ENCODE measurements at places on chromosomes 12 and 14.

GRCh38 chr12:54356228-54356627, 8.1 kb downstream of the GPR84 start:
- no peak for DNase-seq

DNA sequence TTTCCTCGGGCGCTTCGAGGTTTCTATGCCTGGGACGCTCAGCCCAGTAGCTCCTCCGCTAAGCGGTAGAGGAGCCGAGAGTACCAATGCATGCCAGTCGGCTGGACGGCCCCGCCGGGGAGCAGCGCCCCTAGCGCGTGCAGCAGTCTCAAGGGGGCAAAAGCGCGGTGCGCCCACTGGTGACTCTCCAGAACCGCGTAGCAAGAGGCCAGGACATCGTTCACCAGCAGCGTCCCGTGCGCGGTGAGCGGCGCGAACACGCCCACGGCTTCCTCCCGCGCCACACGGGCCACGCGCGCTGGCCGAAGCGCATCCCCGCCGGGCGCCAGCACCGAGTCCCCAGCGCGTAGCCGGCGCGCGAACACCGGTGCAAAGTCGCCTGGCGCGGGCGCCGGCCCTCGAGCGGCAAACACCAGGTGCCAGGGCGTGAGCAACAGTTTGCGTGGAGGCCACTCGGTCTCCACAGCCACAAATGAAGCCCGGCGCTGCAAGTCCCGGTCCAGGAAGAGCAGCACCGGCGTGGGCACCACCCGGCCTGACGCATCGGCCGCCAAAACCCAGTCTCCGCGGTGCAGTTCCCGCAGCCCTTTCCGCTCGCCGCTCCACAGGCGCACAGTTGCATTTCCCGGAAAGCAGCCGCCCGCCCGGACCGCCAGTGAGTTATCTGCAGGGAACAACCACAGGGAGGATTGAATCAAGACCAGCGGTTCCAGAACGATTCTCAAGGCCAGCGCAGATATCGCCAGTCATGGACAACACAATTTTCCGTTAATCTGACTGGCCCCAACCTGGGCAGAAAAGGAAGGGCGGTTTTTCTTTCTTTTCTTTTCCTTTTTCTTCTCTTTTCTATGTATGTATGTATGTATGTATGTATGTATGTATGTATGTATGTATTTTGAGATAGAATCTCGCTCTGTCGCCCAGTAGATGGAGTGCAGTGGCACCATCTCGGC, 4.5 kb downstream of the DHH start:
- no peak for DNase-seq

DNA sequence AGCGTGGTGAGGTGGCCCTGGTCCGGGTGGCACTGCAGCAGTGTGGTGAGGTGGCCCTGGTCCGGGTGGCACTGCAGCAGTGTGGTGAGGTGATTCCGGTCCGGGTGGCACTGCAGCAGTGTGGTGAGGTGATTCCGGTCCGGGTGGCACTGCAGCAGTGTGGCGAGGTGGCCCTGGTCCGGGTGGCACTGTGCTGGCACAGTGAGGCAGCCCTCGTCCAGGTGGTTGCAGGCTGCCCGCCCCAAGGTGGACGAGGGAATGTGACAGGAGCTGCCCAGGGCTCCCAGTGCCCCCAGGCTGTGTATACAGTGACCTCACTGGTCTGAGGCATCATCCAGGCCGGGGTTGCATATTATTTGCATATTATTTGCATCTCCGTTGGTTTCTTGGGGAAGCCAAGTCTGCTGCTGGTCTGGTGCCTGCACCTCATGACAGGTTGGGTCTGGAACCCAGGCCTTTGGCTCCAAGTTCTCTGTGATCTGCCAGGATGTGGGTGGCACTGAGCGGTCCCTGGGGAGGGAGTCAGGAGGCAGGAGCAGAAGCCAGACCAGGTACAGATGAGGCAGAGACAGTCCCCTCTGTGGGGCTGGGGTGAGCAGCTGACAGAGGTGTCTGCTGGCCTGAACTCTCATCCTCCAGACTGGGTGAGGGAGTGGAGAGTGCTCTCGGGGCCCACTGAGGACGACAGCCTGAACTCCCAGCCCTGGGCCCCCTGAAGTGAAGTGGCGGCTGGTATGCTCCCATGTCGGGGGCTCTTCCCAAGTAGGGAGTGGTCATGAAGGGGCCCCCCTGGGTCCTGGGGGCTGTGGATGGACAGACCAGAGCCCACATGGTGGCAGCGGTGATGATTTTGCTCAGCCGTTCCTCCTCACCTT, 79.3 kb downstream of the KIF26A start:
- DNase-seq: no peak

DNA sequence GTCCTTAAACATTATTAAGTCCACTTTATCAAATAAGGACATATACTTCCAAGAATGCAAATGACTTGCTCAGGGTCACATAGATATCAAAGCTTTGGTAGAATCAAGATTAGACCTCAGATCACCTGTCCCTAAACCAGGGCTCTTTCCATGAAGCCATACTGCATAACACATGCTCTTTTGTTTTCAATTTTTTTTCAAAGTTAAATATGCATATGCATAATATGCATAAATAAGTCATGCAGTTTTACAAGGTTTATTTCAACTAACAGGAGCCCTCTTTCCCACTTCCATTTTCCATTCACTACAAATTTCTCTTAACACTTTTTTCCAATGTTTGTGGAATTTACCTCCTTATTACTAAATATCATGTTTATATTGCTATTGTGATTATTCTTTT, 53.1 kb downstream of the SIX1 start:
- no peak for DNase-seq

- DNase-seq: no peak
Observed at GRCh38 chr12:13252616-13253015, 56.1 kb downstream of the EMP1 start.
